ENCODE measurements at places on chromosomes 4 and X. TPM values are rescaled to one million over a fixed set of nuclear protein-coding genes. Genes with fewer than 3 reads are reported as not detected.

Gene H2BW2
- not detected for polyA plus RNA-seq

Gene BMPR1B
- 0.46 TPM for polyA plus RNA-seq

Gene INTU
- polyA plus RNA-seq: 5.5 TPM

Gene MAP3K15
- polyA plus RNA-seq: 7.1 TPM

Gene GPRASP2
- 13.3 TPM for polyA plus RNA-seq

Gene LCORL
- 1.7 TPM for polyA plus RNA-seq

GRCh38 chr4:156962528-156962974, 9.0 kb downstream of the PDGFC start:
- no peak for DNase-seq

DNA sequence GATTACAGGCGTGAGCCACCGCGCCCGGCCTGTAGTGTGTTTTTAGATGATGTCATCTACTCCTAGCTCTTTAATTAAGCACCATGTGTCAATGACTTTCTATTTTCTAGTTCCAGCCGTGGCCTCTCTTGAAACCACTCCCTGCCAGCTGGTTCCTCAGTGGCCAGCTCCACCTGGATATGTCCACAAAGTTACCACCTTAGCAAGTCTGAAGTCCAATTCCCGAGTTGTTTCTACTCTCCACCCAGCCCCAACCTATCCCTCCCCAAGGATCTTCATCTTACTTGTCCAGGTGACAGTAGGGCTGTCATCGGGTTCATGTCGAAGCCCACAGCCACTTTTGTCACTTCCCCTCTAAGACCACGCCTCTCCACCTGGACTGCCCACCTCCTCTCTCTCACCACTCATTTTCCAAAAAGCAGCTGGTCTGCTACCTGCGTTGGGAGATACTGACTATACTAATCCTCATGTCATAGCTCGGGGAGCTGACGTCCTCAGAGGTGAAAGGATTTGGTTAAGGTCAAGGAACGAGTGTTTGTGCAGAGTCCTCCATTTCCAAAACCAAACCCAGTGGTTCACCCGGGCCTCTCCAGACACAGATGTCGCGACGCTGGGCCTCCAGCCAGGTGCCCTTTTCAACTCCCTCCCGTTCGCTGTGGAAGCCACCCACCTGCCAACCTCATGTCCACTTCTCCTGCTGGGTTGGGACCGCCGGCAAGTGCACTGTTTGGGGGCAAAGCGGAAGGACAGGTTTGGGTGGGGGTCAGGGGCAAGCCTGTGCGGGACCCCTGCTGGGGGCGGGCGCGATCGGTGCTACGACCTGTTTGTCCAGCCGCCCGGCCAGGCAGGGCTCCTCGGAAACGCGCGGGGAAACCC, 704 bp downstream of the FAM3A start:
- DNase-seq: peak; percentile 79

DNA sequence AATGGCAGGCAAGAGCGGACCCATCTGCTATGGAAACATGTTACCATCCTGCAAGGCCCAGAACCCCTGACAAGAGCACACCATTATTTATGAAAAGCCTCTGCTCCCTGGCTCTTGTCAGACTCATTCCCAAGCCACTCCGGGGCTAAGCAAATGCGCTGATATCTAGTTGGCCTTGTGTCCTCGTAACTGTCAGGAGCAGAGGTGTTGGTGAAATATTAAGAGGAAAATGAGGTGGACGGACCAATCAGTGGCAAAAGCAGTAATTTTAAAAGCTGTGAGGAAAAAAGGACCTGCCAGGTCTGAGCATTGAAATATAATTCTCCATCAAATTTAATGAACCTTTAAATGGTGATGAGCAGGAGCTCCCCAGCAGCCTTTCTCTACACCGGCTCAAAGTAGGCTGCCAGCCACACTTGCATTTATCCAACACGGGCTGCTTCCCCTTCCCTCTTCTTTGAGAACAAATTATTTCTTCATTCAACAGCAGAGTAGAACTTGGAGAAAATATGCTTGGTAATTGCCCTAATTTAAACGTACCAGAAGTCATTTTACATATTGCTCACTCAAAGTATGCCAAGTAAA, 214.3 kb downstream of the RASL11B start:
- no peak for DNase-seq

DNA sequence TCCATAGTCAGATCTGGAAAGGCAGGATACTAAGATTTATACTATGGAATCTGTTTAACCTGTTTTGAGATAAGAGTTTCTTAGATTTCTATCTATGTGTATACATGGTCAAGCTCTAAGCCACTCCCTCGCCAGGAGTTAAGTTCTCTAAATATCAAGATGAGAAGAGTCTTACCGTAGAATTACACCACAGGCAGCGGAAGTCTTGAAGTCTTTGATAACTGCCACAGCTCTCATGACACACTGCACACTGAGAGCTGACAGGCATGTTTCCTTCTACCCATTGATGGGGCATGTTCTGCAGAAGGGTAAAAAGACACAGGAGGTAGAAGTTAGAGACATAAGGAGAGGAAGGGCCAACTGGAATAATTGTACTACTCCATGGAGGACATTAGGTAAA, 67.7 kb downstream of the DGKK start:
- DNase-seq: no peak

DNA sequence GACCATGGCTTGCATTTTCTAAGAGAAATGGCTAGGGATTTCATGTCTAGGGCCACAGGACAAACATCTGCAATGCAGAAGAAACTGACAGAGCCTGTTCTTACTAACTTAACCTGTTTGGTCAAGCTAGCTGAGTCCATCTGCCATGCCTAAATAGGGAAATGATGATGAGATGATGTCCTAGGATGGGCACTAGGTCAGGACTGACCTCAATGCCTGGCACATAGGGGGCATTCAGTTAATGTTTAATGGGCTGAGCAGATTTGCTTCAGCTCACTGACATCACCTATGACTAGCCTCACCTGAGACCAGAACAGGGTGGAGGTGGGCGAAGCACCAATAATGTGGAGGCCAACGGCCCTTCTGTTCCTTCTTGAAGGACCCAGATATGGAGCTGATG, 174.2 kb upstream of the SCML1 start:
- no peak for DNase-seq

DNA sequence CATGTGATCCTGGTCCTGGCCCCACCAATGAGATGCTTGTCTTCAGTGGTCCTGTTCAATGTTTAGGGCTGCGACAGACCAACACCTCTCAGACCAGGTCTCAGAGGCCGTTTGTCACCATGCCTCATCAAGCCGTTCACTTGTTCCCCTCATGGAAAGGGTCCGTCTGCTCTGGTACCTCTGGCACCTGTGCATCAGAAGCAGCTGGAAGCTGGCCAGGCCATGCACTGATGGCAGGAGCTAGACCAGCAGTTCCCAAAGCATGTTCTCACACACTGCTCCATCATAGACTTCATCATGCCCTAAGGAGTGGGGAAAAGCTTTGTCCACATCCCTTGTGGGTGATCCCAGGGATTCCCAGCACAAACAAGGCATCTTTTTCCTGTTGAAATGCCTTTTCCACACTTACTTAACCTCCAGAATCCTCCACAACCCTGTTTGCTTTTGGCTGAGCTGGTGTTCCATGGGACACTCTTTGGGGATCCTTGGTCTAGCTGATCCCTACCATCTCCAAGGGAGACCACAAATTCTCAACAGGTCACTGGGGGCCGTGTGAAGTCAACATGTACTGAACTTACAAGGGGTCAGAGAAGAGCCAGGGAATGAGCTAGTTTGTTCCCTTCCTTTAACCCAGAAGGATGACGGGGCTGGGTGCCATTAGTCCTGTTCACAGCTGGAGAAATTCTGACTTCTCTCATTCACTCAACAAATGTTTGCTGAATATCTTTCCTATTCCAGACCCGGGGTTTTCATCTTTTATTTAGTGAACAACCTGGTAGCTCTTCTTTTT, 21.8 kb downstream of the SH3TC1 start:
- no peak for DNase-seq

- DNase-seq: no peak
Measured at GRCh38 chr4:184853436-184853835, 27.7 kb upstream of the ACSL1 start.

DNA sequence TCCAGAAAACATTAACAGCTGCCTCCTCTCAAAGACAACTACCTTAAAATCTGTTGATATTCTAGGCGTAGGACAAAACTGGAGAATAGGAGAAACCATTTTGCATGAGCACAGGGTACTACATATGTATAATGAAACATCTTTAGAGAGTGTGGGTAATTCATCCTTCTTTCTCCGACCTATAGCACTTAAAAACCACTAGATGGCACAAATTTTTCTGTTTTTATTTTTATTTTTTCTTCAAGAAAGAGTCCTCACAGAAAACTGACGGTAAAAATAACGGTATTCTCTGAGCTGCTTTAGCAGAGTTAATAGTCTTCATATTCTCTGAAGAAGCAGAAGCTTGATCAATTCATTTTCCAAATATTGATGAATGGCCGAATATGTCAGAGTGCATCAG, 14.6 kb downstream of the SMIM31 start:
- no peak for DNase-seq

DNA sequence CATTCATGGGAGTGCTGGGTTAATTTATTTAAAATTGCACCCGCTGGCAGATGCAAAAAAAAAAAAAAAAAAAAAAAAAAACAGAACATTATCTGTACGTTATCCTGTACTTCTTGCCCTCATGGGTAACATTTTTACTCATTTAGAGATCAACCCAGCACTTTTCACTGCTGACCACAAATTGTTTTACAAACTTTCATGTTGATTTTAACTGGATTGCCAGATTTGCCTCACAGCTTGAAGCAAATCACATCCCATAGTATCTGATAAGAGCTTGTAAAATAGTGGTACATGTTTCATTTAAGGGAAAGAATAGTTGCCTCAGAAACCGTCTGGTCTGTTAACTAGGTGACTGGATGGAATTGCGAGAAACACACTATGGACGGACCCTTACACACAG, 640.8 kb downstream of the TRIML1 start:
- no peak for DNase-seq

DNA sequence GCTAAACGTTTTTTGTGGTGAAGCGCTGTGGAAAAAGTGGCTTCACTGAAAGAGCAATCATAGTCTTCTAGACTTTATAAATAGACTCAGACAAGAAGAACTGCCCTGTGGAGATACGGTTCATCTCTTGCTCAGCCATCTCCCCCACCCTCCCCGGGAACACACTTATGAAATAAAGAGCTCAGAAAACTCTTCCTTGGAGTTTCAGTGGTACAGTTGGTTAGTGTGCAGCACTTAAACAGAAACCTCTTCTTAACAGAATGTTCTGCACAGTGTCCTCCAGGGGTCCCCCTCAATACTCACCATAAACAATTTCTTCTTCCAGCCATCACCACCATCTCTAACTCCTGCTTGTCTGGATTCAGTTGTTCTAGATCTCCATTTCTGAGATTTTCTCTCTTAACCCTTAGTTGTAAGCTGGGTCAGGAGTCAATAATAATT, 313.0 kb downstream of the ARHGAP10 start:
- no peak for DNase-seq

DNA sequence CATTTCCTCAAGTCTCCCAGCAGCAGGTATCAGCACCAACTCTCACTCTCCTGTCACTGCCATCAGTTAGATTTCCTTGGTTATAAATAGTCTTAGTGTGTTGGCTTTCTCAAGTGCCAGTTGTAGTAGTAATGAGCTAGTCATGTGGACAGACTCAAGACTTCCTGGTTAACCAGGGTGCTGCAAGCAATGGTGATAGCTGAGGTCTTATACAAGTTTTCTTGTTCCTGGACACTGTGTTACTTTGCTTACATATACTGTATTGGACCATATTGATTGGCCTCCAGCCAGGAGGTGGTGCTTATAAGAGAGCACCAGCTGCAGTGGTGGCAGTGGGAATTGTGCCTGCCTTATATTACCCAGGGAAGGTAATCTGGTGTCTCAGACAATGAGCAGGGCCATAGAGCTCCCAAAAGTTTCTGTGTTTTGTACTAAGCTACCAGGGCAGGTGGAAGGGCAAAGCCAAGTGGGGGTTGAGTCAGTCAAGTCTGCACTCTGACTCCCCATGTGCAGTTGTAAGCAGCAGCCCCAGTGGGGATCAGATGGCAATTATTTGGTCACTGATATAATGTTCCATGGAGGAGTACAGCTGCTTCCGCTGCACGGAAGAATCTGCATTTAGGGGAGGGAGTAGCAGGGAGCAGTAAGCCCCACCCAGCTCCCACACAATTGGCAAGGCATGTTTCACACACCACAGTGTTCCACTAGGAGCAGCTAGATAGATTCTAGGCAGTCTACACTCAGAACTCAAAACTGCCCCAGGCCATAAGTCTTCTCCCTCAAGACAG, 24.1 kb upstream of the ZDHHC15 start:
- DNase-seq: no peak

DNA sequence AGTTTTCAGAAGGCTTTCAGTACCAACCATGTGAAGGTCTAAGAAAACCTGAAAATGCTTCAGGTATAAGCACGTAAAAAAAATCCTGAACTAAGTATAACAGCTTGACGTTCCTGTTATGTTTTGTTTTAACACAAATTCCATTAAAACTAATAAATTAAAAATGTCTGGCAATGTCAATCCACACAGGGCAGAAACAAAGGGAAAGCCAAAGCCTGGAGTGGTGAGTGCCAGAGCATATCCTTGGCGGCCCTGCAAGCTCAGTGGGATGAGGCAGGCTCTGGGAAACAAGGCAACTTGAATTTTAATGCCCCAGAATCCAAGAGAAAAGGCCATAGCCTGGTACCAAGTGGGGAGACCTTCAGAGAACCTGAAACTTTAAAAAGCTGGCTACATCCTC, 78.2 kb downstream of the EPHA5 start:
- no peak for DNase-seq

DNA sequence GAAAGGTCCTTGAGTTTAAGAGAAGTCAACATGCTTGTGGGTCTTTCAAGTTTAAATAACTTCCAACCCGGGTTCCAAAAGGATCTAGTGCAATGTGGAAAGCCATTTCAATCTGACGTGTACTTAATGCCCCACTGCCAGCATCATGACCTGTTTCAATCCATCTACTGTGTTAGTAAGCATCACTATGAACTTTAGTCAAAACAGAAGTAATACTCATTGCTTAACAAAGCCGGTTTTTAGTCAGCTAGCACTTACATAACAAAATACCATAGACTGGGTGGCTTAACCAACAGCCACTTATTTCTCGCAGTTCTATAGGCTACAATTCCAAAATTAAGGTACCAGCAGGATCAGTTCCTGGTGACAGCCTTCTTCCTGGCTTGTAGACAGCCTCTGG, 677.5 kb downstream of the DMD start:
- no peak for DNase-seq

All from pancreas (tissue), 10 donors.